ENCODE measurements at places on chromosomes 4 and X. TPM values are rescaled to one million over a fixed set of nuclear protein-coding genes. Genes with fewer than 3 reads are reported as not detected.

Gene NUP62CL
- 9.9 TPM for total RNA-seq

DNA sequence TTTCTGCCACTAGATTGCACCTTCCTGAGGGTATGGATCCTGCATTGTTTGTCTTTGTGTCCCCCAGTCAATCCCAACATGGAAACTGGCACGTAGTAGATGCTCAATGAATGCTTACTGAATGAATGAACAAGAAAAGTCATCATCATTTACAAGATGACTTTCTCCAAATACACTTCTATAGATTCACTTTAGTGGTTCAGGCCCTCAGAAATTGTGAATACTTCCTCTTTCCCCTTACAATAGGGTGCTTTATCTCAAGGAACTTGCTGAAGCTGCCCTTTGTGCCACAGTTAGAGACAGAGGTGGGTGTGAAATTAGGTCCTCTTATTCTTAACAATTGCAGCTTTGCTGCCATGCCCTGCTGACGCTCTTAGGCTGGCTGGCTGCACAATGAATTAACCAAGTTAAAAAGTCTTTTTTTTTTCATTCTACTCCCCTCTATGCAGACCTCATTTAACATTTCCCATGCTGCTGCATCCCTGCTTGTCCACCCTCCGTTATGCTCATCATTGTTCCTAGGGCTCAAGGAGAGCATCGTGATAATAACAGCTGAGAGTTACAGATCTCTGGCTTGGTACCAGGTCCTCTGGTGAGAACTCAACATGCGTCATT lies 108.0 kb upstream of the ZNF518B start:
- DNase-seq = no peak

Gene OPRPN
- total RNA-seq = not detected

DNA sequence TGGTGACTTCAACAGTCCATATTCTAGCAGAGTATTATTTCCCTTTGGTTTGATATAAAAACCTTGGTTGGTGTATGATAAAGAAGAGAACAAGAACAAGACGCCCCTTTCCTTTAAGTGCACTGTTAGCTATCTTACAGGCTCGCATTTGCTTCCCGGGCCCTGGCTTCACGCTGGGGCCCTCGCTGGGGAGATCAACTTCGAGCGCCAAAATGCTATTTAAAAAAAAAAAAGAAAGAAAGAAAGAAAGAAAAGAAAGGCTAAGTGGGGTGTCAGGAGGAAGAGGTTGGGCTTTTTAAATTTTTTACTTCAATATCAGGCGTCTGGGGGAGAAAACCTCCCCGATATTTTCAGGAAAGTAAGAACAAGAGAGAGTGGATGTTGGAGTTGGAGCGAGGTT lies 11.7 kb downstream of the ARX start:
- no peak for DNase-seq

- peak; percentile 89 for DNase-seq
Observed at GRCh38 chr4:183098723-183099536, at the start of gene WWC2. TSS of gene WWC2 (plus strand) at chr4:183099257. CDS start at chr4:183099492, 235 bp downstream.

Gene INTS6L
- 4.1 TPM for total RNA-seq

Gene SPIN3
- total RNA-seq = 8.4 TPM

Gene ZNF141
- total RNA-seq = 6.5 TPM

Gene GPC3
- not detected for total RNA-seq

- peak; percentile 54 for DNase-seq
Observed at GRCh38 chr4:24070117-24070516, 180.3 kb upstream of the PPARGC1A start.
